ENCODE measurements at places on chromosomes 4 and X. TPM values are rescaled to one million over a fixed set of nuclear protein-coding genes. Genes with fewer than 3 reads are reported as not detected.

DNA sequence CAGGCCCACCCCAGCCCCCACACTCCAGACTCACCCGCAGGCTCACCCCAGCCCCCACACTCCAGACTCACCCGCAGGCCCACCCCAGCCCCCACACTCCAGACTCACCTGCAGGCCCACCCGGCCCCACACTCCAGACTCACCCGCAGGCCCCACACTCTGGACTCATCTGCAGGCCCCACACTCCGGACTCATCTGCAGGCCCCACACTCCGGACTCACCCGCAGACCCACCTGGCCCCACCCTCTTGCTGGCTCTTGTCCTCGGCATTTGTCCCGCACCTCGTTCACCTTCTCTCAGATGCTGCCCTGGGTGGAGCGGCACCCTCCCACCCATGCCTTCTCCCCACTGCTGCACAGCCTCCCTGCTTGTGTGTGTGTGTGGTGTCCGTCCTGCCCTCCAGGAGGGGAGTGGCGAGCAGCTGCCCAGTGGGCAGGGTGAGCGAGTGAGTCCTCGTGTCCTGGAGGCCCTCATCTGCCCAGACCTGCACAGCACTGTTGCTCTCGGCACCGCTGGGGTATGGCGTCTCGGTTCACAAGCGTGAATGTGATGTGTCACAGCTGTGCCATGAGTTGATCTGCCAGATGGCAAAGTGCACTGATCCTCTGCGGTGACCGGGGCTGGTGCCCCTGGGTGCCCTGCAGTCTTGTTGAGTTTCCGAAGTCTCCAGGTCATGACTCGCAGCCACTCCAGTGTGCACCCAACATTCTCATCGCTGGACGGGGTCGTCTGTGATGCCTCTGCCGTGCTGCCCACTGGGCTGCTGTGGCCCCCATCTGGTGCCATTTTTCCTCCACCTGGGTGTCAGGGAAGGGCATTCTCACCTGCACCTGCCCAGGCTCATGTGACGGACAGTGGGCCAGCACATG lies 27.7 kb downstream of the MAEA start:
- no peak for DNase-seq

- DNase-seq: no peak
These were observed 29.0 kb downstream of the CNOT6L start for GRCh38 chr4:77790146-77790545.

GRCh38 chr4:123017636-123018395 lies 95.4 kb upstream of the NUDT6 start:
- DNase-seq: no peak

DNA sequence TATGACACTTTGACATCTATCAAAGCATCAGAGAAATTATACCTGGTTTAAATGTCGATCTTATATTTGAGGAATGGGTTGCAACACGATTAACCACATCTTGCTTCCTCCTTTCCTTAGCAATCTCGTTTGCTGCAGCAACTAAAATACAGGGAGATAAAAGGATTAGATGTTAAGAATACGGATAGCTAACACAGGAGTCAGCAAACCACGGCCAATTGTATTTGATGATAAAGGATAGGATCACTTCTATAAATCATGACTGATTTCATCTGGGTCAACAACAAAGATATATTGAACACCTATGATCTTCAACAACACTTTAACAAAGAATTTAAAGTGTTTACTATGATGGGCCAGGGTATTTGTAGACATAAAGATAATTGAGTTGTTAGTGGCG lies 5.0 kb downstream of the MAP7D3 start:
- no peak for DNase-seq

- DNase-seq: no peak
These were observed 69.2 kb downstream of the FBXO8 start for GRCh38 chr4:174214101-174214878.

- no peak for DNase-seq
These were observed 26.3 kb downstream of the AREG start for GRCh38 chr4:74471264-74471663.

GRCh38 chr4:173837517-173837916 lies 307.5 kb upstream of the HAND2 start:
- no peak for DNase-seq

DNA sequence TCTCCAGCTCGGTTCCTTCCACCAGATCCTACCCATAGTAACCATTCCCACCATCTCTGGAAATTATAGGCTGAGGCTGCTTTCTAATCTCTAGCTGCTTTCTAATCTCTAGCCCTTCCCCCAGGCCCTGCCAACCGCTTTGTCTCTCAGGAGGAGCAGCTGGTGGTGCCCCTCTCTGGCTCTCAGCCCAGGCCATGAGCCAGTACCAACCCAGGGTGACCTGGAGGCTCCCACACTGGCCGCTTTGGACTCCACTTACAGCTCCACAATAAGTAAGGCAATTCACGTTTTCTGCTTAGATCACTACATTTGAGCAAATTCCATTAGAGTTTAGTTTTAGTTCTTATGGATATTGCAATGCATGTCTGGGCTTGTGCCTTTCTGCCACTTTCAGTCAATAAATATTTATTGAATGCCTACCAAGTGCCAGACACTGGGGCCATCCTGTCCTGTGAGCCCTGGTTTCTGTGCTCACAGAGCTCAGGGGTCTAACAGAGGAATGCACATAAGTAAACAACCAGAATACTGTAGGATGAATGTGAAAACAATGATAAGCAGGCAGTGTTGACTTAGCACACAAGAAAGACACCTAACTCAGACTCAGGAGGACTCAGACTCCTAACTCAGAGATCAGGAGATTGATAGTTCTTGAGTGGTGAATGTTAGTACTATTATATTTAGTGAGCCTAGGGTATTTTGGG lies 38.9 kb downstream of the SMC1A start:
- DNase-seq: no peak

Gene KIT
- total RNA-seq: 49.1 TPM

DNA sequence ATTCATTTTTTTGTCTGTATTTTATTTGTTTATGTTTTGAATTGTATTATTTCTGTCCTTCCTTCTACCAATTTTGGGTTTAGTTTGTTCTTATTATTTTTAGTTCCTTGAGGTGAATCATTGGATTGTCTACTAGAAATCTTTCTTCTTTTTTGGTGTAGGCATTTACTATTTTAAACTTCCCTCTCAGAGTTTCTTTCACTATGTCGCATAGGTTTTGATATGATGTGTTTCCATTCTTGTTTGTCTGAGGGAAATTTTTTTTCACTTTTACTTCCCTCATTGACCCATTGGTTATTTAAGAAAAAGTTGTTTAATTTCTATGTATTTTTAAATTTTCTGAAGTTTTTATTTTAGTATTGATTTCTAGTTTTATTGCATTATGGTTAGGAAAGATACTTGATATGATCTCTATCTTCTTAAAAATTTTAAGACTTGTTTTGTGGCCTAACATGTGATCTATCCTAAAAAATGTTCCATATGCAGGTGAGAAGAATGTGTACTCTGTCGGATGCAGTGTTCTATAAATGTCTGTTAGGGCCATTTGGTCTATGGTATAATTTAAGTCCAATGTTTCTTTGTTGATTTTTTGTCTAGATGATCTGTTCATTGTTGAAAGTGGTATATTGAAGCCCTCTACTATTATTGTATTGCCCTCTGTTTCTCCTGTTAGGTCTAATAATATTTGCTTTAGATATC lies 68.8 kb downstream of the IL15 start:
- DNase-seq: no peak

Gene TMPRSS11F
- total RNA-seq: not detected

DNA sequence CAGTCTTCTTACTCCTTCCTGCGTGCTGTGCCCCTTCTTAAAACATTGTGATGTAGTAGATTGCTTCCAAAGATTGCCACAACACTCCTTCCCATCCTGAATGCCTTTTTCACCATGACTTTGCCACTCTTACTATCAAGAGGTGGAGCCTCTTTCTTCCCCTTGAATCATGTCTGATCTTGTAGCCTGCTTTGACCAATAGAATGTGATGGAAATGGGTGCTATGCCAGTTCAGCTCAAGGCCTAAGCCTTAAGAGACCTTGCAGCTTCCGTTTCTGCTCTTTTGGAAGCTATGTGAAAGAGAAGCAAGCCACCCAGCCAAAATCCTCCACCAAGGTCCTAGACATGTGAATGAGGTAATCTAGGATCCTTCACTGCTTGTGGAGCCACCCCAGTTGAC lies 31.6 kb upstream of the RP2 start:
- DNase-seq: no peak

GRCh38 chrX:50805276-50805675 lies 8.7 kb downstream of the SHROOM4 start:
- no peak for DNase-seq

DNA sequence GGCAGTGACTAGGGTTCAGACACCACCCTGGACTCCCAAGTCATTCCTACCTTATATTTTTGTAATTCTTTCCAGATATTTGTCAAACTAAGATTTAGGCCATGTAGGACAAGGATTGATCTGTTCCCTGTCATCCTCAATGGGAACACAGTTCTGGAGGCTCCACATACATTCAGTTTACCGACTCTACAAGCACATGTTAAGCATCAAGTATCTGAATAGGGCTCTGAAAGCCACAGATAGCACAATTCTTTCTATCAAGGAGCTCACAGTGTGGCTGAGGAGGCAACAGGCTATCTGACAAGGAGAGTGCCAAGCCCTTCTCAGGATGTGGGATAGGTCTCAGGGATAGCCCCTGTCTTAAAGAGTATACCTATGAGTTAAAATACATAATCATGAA lies 37.0 kb upstream of the CXCL8 start:
- no peak for DNase-seq

GRCh38 chrX:11254417-11255109 lies 38.6 kb upstream of the AMELX start:
- no peak for DNase-seq

Gene GSX2
- total RNA-seq: not detected

DNA sequence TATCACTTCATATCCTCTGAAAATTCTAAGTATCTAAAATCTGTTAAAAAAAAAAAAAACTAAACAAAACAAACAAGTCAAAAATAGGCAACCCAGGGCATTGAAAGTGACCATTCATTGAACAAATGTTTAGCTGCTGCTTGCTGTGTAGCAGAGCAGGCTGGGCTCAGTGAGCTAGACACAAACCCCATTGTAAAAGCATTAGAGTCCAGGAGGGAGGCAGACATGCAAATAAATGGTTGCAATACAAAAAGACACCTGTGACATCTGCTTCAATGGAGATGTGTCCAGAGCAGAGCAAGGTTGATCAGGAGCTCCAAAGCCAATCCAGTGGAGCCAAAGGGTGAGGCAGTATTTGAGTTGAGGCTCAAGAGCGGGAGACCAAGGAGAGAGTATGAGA lies 267.3 kb upstream of the GATB start:
- DNase-seq: no peak

DNA sequence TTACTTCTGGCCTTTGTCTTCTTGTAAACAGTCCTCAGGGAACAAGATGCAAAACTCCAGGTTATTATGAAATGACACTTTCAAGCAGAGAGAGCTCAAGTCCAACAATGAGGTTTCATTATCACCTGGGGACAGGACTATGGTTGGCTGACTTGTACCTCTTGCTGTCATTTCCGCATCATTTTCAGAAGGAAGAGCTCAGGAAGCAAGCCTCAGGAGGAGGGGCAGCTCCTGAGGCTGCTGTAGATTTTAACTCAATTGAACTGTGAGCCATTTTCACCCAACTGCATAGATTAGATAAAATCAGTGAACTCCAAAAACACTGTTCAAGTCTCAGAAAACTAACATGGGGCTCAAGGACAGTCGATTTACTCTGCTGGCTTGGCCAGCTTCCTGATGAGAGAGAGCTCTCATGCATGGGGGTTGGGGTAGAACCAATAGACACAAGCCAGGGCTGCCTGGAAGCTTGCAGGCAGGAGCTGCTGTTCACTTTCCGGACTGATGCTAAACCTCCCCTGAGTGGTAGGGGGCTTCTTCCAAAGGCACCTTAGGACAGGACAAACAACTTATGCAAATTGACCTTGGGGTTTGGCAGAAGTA lies 23.6 kb downstream of the TMEM255A start:
- no peak for DNase-seq

DNA sequence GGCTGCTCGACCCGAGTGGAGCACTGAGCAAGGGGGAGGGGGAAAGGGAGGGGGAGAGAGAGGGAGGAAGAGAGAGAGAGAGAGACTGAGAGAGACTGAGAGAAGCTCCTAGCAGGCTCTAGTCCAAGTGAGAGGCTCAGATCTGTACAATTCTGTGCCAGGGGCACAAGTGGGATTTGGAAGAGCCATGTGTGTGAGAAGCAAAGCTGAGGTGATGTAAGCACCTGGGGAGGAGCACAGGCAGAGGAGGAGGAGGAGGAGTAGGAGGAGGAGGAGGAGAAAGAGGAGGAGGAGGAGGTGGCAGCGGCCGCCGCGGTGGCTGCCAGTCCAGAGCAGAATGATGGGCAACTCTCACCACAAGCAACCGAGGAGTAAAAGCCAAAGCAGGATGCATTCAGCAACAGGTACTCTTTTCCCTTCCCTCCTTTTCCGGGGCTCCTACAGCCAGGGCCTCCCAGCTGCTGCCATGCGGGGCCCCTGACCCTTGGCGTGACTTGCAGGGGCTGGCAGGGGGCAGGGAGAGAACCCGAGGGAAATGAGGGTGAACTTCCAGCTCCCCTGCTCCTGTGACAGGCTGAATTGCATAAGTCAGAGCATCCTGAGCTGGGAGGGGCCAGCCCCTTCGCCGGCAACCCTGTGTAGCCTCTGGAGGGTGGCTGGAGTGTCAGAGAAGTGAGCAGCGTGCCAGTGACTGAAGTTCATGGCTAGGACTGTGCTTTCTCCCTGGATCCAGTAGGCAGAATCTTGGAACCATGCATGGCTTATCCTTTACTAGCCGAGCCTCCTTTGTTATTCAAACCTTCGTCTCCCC lies 62.2 kb downstream of the RTL5 start:
- DNase-seq: no peak

DNA sequence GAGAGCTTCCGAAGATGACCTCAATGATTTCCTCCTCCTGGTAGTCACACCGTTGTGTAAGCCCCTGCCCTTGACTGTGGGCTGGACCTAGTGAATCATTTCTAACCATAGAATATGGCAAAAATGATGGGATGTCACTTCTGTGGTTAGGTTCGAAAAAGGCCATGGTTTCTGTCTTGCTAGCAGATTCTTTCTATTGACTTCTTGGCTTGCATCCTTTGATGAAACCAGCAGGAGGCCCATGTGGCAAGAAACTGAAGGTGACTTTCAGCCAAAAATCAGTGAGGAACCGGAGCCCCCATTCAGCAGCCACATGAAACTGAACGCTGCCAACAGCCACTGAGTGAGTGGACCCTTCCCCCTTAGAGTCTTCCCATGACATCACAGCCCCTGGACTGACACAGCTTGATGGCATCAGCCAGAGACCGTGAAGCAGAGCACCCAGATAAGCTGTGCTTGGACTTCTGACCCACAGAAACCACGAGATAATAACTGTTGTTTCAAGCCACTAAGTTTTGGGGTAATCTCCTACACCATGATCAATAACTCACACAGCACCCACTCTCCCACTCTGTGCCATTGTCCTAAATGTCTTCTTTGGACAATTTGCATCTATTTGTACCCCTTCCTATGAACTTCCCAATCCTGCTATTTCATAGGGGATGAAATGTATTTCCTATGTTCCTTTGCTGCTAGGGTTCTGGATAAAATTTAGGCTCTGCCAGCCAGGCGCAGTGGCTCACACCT lies 148.0 kb upstream of the STX18 start:
- DNase-seq: no peak

All from endothelial cell (in vitro differentiated cells).